C1 segment of cervical spinal cord (tissue), 14 donors: ENCODE measurements at places on chromosomes 5 and 9.

DNA sequence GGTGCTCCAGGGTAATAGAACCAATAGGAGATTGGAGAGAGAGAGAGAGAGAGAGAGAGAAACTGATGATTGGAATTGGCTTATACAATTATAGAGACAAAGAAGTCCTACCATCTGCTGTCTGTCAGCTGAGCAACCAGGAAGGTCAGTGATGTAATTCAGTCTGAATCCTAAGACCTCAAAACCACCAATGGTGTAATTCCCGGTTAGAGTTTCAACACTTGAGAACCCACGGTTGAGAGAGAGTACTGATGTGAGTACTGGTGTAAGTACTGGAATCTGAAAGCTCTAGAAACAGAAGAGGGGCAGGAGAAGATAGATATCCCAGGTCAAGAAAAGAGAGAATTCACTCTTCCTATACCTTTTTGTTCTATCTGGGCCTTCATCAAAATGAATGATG is 775.8 kb downstream of the EFNA5 start:
- DNase-seq = no peak

DNA sequence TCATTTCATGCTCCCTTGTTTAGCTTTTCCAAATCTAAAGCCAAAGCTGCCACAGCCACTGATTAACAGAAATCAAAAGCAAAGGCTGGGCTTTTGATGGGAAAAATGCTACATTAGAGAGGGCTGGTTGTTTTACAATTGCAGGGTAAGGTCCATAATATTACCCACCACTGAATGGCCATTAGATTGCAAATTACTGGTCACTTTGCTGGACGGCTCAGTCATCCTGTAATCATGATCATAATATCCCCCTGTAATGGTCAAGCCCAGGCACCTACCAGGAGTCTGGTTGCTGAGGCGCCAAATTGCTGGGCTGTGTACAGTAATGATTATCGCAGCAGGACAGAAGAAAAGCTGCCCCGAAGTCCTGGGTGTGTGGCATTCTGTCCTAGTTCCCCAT is 286.5 kb downstream of the ZSWIM6 start:
- no peak for DNase-seq

DNA sequence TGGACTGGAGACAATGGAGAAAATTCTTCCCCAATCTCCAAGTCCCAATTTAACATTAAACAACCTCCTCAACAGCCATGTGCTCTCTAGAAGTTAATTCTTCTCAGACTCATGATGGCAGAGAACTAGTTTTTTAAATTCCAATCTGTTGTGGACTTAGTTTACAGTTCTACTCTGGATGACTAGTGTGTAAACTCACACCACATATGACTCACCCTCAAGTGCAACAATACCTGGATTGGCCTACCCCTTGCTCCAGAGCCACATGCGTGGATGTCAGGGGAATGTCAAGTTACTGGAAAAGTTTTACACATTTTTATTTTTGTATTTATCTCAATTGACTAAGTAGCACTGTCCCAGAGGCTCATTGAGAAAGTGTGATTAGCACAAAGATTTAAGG is 136.0 kb upstream of the EFNA5 start:
- DNase-seq = no peak

- DNase-seq = no peak
Observed at GRCh38 chr5:145350513-145350912, 484.6 kb downstream of the PRELID2 start.

GRCh38 chr5:38719916-38720315 is 125.9 kb upstream of the OSMR start:
- no peak for DNase-seq
